ENCODE measurements at places on chromosomes 5 and 9. TPM values are rescaled to one million over a fixed set of nuclear protein-coding genes. Genes with fewer than 3 reads are reported as not detected.

Gene BICD2
- 75.3 TPM for total RNA-seq

Gene TAF11L7
- not detected for total RNA-seq

Gene PAEP
- total RNA-seq, result not detected

Gene MZB1
- total RNA-seq, result not detected

Gene IL4
- not detected for total RNA-seq

Gene SPINK4
- 0.91 TPM for total RNA-seq

Gene OLFML2A
- total RNA-seq, result 1.3 TPM

Gene CCDC183
- total RNA-seq, result 0.52 TPM

Gene KIAA1958
- 1.9 TPM for total RNA-seq

Gene FOXD4
- total RNA-seq, result 0.13 TPM

Gene OR2V1
- not detected for total RNA-seq

Gene RETREG1
- total RNA-seq, result 2.4 TPM

Gene GRXCR2
- total RNA-seq, result not detected

Gene OGN
- total RNA-seq, result 24.7 TPM

Gene ELOVL7
- not detected for total RNA-seq

Gene TPPP
- 0.43 TPM for total RNA-seq

Gene LMBRD2
- 24.5 TPM for total RNA-seq

Gene MYMK
- total RNA-seq, result not detected

Gene NDUFS6
- 15.7 TPM for total RNA-seq

Gene FTMT
- total RNA-seq, result not detected

Gene KYAT1
- 13.3 TPM for total RNA-seq

Gene PDZD2
- 0.46 TPM for total RNA-seq

Gene PCDHGA3
- 0.79 TPM for total RNA-seq

Gene PHYHD1
- total RNA-seq, result 9.3 TPM

Gene MLANA
- total RNA-seq, result not detected

Gene NR5A1
- total RNA-seq, result not detected

Gene BTNL3
- total RNA-seq, result not detected

Gene CORO2A
- total RNA-seq, result 0.73 TPM

Data from smooth muscle cell of the pulmonary artery (primary cell).